ENCODE measurements at places on chromosomes 3 and 15. TPM values are rescaled to one million over a fixed set of nuclear protein-coding genes. Genes with fewer than 3 reads are reported as not detected.

SEMA3G gene
- total RNA-seq: not detected

CASR gene
- not detected for total RNA-seq

MESP1 gene
- 4.2 TPM for total RNA-seq

B3GALNT1 gene
- total RNA-seq: 16.4 TPM

PLA1A gene
- not detected for total RNA-seq

CNTN4 gene
- not detected for total RNA-seq

MINAR1 gene
- 0.33 TPM for total RNA-seq

CHDH gene
- 0.10 TPM for total RNA-seq

SLC22A14 gene
- not detected for total RNA-seq

TRAT1 gene
- total RNA-seq: 12.3 TPM

COL6A6 gene
- total RNA-seq: not detected

MESP2 gene
- total RNA-seq: not detected

ATP10A gene
- 26.8 TPM for total RNA-seq

SYNPR gene
- total RNA-seq: not detected

GATA2 gene
- total RNA-seq: not detected

RBP2 gene
- total RNA-seq: not detected

RTP4 gene
- 4.9 TPM for total RNA-seq

RASL12 gene
- total RNA-seq: not detected

CHRFAM7A gene
- 1.2 TPM for total RNA-seq

Data from activated naive CD8-positive, alpha-beta T cell treated with anti-CD3 and anti-CD28 coated beads for 36 hours (primary cell).